Adipocyte (in vitro differentiated cells): ENCODE measurements at places on chromosomes 2 and 18.

DNA sequence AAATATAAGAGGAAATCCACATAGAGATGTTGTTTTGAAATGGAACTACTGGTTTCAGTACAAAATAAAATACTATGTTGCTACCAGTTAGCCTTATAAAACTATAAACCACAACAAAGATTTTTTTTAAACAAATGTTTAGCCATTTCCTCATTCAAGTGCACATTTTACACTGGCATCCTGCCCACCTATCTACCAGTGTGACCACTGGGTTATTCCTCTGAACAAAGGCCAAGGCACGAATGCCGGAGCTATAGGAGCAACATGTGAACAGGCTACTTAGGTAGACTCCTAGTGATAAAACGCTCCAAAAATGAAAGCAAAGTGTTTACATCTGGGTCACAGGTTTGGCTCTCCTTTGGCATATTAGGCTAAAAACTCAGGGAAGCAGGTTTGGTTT is 31.8 kb upstream of the SULT1C4 start:
- DNase-seq, result no peak

GRCh38 chr2:67566958-67567635 is 170.0 kb downstream of the ETAA1 start:
- no peak for DNase-seq

DNA sequence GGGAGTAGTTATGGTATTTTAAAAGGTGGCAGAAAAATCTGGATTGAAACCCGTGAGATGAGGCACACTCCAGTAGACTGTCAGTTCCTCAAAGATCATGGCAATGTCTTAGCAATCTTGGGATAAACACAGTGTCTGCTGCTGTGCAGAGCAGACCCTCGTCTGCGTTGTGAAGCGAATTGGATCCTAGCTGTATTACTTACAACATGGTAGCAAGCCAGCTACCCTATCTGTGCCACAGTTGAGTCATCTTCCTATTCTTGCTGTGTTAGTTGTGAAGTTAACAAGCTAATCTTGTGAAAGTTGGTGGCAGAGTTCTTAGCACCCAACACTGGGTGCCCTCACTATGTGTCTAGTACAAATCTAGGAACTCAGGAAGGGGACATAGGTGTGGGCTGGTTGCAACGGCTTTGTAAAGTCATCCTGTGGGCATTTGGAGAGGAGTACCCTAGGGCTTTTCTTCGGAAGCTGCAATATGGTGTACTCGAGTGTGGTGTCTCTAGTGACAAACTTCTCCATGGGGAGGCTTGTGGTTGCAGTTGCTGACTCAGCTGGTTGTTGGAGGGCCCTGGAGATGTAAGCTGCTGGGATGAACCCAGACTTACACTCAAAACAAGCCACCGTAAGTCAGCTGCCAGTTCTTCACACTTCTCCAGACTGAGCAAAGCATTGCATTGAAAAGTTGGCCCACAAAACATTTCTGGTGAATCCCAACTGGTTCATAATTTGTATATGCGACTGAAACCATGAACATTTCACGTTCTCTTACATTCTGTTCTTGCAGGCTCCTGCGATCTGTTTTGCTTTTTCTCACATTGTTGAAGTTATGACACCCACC is 61.5 kb downstream of the ADCYAP1 start:
- no peak for DNase-seq

DNA sequence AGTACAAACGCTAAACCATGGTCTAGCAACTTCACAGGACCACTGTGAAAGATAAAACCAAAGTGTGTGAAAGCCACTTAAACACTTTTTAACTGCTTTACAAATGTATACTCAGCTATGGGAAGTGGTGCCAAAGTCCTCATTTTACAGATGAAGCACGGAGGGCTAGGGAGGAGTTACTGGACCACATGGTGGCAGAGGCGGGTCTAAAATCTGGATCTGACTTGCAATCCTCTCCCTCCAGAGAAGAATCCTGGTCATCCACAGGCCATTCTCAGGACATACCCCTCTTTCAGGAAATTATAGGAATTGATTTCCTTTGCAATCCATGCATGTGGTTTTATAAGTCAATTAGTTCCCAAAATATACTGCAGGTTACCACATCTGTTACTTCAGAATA is 84.6 kb upstream of the GYPC start:
- DNase-seq, result no peak

DNA sequence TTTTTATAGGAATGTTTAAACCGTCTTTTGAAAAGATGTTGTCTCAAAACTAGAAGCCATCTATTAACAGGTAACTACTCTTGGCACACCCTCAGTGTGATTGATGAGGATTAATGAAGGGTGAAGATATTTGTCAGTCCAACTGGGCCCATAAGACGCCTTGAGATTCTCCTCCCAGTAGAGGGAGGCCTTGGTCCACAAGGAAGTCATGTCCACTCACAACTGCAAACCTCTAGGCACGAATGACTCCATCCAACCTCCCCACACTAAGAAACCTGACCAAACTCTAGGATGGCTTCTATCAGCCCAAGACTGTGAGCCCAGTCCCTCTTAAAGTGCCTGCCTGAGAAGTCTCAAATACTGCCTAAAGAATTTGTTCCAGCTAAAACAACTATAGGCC is 19.2 kb upstream of the GRP start:
- peak; percentile 25 for DNase-seq

GRCh38 chr18:70621710-70622109 is 332.9 kb downstream of the SOCS6 start:
- no peak for DNase-seq

GRCh38 chr18:59455728-59456276 is 96.7 kb upstream of the LMAN1 start:
- DNase-seq, result no peak

DNA sequence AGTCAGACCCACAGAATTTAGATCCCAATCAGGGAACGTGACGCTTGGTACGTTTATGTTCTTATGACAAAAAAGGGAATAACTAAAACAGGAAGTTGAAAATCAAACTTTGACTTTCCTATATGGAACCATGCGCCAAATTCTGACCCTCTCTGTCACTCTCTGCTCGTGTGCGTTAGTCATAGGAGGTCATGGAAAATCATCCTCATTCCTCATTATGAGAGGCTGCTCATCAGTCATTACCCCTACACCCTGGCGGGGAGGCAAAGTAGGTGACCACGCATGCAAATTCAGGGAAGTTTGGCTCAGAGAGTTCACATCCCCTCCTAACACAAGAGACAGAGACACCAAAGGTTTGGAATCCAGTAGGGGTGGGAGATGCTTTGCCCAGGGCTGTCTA is 15.5 kb downstream of the IL1F10 start:
- DNase-seq, result no peak

DNA sequence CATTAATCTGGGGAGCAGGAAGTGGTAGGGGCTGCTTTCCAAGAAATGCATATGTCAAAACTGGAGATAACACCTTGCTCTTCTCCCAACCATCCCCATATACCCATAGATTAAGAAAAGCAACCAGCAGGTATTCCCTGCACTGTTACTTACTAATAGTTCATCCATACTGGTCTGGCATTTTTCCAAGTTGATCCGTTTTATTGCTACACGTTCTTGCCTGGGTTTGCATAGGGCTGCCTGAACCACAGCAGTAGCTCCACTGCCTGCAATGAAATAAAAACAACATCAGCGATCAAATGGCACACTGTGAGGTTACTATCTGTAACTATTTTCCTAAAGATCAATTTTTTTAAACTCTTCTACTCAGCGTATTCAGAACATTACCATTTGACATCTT is 65.6 kb downstream of the STK39 start:
- DNase-seq, result no peak

GRCh38 chr2:1505031-1505441 is 91.8 kb downstream of the TPO start:
- no peak for DNase-seq

- DNase-seq, result no peak
These were observed 408.2 kb downstream of the TSN start for GRCh38 chr2:122163617-122164016.

- DNase-seq, result peak; percentile 27
These were observed 73.7 kb downstream of the MEIS1 start for GRCh38 chr2:66508484-66509071.

GRCh38 chr18:4813708-4814107 is 358.6 kb upstream of the DLGAP1 start:
- no peak for DNase-seq

DNA sequence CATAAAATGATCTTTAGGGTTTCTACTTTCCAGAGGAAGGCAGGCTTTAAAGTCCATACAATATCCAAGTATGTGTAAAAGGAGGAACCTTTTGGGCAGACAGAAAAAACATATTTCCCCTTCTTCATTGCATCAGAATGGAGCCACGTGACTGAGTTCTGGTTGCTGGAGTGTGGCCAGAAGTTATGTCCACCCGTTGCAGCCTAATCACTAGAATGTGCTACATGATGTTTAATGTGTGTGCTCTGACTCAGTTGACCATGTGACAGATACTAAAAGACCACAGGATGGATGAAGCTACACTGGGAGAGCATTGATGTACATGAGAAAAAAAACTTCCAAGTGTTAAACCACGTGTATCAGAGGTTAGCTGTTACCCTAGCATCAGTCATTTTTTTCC is 460.9 kb downstream of the RIT2 start:
- no peak for DNase-seq

DNA sequence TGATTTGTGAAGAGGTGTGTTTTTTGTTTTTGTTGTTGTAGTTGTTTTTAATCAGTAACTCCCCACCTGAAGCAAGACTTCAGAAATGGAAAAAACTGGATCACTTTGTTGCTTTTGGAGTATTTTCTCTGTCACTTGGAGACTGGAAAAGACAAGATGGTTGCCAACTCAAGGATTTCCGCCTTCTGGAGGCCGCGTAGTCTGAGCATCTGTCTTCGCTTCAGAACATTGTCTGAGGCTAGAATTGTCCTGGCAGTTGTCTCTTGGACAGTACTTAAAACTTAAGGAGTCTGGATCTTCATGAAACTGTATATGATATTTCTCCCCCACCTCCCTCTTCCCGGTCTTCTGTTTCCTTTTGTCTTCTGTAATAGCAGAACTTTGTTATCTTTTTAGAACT is 67.7 kb downstream of the ARHGAP28 start:
- no peak for DNase-seq

DNA sequence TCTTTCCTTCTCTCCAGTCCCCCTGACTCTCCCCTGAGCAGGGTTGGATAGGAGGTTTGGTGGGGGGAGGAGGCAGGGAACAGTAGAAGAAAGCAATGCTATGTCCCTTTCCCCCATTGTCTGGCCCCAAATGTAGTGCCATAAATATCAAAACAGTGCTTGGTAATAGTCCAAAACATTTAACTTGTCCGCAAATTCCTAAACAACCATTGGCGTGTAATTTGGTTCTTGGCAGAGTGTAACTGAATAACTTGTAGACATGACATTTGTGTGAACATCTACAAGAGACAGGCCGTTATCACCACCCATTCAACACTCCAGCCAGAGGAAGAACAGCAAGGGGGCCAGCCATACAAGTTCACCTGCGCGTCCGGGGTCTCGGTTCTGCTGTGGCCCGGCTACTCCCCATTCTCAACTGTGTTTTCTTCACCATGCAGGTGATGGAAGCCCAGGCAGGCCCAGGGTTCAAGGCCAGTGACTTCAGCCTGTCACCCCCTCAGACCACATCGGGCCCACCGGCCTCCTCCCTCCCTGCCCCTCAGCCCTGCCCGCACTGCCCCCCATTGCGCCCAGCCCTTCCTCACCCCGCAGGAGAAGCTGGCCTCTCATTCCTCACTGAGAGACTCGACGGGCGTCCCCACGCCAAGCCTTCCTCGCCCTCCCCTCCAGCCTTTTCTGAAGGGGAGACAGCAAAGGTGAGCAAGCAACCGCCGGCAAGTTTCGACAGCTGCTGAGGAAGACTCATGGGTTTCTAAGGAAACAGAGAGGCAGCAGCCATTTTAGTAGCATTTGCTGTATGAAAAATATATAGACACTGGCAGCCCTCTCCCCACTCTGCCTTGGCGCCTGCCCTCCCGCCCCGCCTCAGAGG is 699 bp upstream of the RAPGEF4 start:
- peak; percentile 9 for DNase-seq

DNA sequence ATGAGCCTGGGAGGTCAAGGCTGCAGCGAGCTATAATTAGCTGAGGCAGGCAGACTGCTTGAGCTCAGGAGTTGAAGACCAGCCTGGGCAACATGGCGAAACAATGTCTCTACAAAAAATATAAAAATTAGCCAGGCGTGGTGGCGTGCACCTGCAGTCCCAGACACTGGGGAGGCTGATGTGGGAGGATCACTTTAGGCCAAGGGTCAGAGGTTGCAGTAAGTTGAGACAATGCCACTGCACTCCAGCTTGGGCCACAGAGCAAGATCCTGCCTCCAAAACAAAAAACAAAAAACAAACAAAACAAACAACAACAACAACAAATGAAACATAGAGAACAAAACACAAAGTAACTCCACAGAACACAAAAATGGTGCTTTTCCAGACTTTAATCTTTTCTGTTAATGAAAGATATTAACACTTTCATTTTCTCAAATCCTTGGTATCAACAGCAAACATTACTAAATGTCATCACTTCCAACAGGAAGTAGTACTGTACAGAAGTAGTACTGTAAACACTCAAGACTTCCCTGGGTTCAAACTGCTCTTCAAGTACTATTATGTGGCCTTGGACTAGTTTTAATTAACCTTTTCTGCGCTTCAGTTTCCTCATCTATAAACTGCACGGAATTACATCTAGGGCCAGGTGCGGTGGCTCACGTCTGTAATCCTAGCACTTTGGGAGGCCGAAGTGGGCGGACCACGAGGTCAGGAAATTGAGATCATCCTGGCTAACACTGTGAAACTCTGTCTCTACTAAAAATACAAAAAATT is 27.9 kb downstream of the PUM2 start:
- no peak for DNase-seq

DNA sequence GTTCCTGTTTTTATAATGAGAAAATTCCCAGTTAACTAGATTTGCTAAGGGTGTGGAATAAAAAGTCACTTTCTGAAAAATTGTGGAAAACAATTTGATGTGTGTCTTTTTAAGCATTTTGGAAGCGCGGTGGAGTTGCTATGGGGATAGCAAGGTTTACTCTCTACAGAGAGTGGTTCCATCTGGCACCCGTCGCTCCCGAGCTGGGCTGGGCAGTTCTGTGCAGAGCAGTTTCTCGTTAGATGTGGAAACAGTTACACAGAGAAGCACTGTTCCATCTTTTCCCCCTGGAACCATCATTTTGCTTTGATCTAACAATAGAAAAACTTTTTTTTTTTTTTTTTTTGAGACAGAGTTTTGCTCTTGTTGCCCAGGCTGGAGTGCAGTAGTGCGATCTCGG is 17.4 kb downstream of the LDLRAD4 start:
- peak; percentile 7 for DNase-seq

DNA sequence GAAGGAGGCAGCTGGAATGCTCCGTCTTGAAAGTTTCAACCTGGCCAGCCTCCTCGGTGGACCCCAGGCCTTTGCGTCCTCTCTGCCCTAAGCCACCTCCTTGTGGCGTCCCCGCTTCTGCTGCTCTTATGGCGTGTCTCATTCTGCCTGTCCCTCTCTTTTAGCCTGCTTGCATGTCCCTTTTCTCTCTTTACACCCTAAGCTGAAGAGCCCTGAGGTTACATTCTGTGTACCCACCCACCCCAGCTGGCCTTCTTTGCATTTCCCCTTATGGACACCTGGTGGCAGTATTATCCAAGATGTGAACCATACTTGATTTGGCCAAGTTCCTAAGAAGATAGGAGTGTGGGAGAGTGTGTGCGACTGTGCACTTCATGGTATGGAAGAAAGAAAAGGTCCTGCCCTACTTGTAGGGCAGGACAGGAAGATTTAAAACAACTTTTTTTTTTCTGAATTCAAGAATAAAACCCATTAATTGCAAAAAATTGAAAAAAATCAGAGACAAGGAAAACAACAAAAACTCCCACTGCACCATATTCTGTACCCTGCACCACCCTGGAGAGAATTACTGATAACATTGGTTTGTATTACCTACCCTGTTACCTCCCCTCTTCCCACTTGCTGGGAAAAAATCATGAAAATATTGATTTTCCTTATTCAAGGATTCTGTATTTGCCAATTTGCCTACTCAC is 77.4 kb downstream of the DYSF start:
- peak; percentile 76 for DNase-seq
